Activated CD8-positive, alpha-beta T cell treated with anti-CD3 and anti-CD28 coated beads for 36 hours (primary cell): ENCODE measurements at places on chromosomes 12 and 14. TPM values are rescaled to one million over a fixed set of nuclear protein-coding genes. Genes with fewer than 3 reads are reported as not detected.

Gene GPRC5D
- not detected for total RNA-seq

Gene LRRC43
- total RNA-seq: not detected

Gene GALNT9
- total RNA-seq: not detected

Gene SYNJ2BP
- total RNA-seq: 8.0 TPM

Gene PRIMA1
- not detected for total RNA-seq

Gene PHLDA1
- 35.0 TPM for total RNA-seq

Gene CELA1
- not detected for total RNA-seq

Gene EPS8
- total RNA-seq: 2.3 TPM
